ENCODE measurements at places on chromosomes 1 and 21.

DNA sequence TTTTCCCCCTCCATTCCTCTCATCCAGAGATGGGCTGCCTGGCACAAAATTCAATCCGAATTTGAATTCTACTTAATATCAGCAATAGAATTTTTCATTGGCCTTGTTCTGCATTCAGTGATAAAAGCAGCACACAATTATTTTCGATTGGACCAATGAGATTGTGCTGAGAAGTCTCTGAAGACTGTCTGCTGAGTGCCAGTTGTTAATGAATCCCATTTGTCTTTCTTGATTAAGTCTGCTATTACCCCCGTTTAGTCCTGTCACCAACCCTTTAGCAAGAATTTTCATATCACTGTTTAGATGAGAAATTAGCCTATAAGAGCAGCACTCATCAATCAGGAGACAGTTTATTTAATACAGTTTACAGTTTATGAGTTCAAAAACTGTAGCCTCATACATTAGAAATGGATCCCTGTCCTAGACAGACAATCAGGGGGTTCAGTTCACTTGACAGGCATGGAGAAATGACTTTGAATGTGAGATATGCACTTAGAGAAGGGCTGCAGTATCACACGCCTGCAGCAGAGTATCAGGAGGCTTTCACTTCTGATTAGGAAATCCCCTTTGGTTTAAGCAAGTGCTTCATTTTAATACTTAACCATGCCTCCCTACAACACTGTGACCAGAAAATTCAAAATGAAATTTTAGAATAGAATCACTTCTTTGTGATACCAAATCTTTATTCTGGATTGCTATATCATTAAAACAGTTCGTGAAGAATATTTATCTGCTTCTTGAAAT, 304.7 kb upstream of the PTBP2 start:
- no peak for DNase-seq

DNA sequence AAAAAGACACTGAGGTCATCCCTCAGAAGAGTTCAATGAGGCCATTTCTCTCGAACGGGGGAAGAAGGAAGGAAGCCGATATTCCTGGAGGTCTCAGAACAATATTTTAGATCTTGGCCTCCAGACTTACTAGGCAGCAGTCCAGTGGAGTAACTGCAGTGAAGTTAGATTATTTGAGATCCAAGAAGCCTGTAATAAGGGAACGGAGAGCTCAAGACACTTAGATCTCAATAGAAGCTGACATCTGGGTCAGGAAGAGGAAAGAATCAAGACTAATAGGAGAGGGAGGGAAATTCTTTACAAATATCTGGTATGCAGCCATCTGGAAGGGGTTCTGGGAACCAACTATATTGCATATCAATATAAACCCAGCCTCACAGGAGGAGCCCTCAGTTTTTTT, 13.6 kb upstream of the ENAH start:
- no peak for DNase-seq

- DNase-seq, result no peak
These were observed 103.1 kb upstream of the USP24 start for GRCh38 chr1:55318116-55318817.

- no peak for DNase-seq
These were observed 88.8 kb upstream of the TTC34 start for GRCh38 chr1:2890221-2890850.

All from posterior cingulate gyrus (tissue), 11 donors.